ENCODE measurements at places on chromosomes 3 and 15.
A peak's percentile ranks its signal among the peaks of the same experiment; 100 is the strongest.

GRCh38 chr15:82305621-82306048 is 43.0 kb downstream of the SAXO2 start:
- no peak for DNase-seq

DNA sequence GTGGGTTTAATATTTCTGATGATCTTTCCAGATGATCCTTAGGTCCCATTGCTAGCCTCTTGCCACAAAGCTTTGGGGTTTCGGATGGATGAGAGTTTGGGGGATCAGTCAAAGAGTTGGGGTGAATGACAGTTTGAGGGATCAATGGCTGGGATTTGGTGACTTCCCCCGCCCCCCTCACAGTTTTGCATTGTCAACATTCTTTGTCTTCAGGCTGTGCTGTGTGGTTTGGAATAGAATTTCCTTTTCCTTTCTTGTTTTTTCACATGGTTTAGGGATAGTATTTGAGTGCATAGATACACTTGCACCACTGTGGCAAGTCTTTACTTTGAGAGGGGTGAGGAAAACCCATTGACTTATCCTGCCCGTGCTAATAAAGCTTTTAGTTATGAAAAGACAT is 14.3 kb downstream of the MEF2A start:
- DNase-seq, result no peak

DNA sequence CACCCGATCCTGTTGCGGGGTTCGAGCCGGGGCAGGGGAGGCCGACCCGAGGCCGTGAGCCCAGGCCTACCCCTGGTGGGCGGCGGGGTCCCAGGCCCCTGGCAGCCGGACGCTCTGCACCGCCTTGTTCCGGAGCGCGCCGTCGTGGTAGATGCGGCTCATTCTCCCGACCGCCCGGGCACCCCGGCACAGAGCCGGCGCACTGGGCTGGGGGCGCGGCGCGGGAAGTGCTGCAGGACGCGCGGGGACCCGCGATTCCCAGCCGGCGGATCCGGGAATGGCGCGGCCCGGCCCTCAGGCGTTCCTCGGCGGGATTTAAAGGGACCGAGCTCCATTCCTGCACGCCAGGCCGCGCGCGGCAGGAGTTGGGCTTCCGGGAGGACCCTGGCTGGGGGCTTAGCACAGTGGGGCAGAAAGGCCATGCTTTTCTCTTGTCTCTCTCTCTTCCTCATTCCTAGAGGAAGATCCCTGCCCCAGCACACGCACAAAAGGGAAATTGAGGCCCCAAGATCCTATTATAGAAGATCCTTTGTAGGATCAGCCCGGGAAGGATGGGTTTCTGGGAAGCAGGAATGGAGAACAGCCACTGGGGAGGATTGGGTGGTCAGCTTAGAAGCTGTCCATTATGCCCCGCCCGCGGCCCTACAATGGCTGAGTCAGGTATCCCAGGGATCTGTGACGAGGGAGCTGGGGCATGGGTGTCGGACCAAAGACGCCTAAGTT is at the start of gene ARPIN:
Gene ARPIN, minus strand, starts transcription at position 279 of the 723 bp plus-strand sequence. Its CDS starts 117 bp downstream, at position 162.
- no peak for DNase-seq

GRCh38 chr15:33083232-33084081 is 111.1 kb downstream of the FMN1 start:
- no peak for DNase-seq

DNA sequence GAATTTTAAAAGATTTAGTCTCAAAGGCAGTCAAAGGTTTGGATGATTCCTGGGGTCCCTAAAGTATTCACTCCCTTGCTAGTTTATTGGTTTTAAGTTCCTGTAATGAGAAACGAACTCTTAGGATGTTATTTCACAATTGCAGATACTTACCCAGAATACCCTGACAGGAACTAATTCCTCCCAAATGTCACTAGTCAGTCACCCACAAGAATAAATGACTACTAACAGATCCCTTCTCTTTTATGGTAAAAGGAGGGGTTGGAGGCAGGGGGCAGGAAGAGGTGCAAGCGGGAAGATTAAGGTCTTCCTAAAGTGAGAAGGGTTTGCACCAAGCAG is 174.2 kb upstream of the SLC2A2 start:
- DNase-seq, result no peak

GRCh38 chr15:40313531-40314398 is 6.0 kb upstream of the PLCB2 start:
- DNase-seq, result no peak

DNA sequence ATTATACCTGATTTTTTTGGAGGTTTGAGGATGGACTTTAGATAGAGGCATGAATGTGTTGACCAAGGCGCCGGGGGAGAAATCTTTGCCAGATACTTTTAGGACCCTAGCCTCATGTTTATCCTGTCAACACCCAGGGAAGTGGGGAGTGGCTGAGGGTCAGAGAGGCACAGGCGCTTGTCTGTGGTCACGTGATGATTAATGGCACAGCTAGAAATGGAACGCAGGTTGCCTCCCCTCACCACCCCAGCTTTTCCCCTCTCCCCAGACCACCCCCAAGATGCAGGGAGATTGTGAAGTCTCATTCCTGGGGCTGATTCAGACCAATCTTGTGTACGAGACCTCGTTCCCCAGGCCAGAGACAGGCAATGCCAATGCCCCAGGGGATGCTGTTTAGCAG is 218.4 kb upstream of the LINGO1 start:
- DNase-seq, result no peak

DNA sequence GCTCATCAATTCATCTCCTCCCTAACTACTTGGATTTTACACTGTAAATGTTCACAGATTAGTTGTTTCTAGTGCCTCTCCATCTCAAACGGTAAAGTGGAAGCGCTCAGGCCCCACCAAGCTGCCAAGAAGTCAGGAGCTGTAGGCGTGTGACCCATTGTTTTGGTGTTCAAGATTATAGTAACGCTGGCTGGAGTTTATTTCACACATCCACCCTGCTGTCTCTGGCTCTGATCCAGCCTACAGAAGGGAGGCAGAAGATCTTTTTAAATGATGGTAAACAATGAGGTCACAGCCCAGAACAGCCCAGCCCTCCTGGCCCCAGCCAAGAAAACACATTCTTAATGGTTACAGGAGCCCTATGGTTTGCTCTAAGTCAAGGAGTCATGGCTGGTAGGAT is 25.7 kb upstream of the GALNT15 start:
- no peak for DNase-seq

- no peak for DNase-seq
These were observed 138.2 kb upstream of the ZNF385D start for GRCh38 chr3:21889166-21889565.

DNA sequence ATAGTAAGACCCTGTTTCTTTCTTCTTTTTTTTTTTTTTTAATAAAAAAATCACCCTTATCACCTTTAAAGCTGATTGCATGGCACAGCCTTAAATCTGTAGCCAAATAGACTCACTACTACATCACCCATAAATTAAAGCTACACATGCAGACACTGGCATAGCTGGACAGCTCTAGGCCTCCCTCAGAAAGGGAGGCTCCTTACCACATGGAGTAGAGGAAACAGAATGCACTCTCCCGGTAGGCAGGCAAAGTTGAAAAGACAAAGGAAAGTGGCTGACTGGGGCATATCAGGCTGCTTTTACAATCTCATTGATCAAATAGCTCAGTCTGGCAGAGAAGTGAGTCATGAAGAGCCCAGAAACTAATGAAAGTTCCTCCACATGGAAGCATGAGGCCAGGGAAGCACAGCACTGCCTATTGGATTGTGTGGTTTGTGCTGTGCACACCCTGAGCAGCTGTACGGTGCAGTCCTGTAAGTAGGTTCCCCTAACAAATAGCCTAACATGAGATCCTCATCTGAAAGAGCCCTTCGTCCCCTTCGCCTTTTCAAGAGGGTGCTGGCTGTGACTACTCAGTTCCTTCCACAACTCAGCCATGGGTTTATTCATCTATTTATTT is 32.7 kb upstream of the FAM98B start:
- DNase-seq, result no peak

GRCh38 chr3:153397794-153398193 is 235.8 kb downstream of the RAP2B start:
- no peak for DNase-seq

GRCh38 chr15:80742081-80742480 is 37.1 kb upstream of the CEMIP start:
- DNase-seq, result no peak

DNA sequence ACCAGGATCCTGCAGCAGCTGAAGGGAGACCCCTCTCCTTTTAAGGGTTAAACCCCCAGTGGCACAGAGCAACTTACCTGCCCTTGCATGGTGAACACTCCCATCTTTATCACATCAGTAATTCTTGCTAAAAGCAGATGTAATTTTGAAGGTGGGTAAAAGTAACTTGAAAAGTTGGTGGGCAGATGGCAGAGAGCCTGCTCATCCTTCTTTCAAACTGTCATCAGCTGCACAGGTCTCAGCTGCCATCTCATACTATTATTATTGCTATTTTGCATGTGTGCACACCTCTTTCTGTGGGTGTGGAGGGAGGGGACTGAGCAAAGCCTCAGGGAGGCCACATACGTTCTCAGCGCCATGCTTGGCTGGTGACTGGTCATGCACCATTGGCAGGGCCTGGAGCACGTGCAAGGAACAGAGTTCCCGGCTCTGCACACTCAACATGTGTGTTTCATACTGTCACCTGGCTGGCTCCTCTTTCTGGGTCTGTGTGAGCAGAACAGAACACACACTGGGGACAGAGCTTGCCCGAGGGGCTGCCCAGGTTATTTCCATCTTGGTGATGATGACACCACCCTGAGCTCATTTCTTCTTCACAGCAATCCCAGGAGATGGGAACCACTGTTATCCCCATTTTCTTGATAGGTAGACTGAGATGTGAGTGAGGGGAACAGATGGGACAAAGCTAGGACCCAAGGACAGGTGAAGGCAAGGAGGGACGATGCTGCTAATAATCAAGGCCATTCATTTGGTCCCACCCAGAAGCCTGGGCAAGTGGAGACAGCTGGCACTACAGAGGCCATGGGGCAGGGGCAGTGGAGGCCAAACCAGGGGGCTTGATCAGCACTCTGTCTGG is 95.8 kb upstream of the KLF13 start:
- no peak for DNase-seq

- no peak for DNase-seq
These were observed 5.6 kb downstream of the TERC start for GRCh38 chr3:169759256-169759655.

- peak; percentile 7 for DNase-seq
These were observed 14.7 kb upstream of the SYNM start for GRCh38 chr15:99090011-99090699.

DNA sequence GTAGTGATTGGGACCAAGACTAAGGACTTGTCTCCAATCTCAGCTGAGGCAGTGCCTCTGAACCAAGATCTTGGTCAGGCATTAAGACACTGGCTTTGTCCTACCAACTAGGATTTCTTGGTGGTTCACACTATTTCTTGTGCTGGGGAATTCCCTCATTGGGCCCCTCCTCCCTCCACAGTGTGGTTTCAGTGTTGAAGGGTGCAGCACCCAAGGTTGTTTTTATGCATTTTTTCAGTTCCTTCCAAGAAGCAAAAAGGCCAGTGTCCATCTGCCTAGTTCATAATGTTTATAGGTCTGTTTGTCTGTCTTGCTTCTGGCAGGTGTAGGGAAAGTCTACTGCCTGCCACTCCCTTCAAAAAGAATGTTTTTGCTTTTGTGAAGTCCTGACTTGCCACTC is 10.6 kb upstream of the ITPKA start:
- peak; percentile 55 for DNase-seq

DNA sequence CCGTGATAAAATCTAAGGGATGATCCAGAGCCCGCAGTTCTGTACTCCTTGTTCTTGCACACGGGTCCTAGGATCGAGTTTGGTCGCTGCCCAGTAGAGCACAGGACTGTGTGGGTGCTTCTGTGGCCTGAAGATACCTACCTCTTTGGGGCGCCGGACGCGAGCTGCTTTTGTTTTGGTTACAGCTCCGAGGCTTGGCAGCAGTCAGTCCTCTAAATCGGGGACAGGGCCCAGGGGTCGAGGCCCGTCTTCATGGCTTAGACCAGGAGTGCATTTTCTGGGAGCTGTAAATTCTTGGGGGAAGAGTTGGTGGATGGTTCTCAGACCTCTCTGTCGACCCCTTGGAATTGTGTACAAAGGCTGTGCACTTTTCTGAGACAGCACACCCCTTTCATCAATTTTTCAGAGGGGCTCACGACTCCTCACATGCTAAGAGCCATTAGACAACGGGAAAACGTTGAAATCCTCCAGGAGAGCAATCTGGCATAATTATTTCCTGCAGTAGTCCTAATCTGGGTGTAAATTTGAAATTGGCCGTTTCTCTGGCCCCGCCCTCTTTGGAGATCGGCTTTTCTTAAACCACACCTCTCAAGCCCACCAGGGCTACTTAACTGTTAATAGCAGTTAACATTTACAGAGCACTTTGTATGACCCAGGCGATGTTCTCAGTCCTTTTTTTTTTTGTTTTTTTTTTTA is 928 bp downstream of the CEP97 start:
- peak; percentile 53 for DNase-seq

- no peak for DNase-seq
These were observed 54.0 kb downstream of the LHFPL4 start for GRCh38 chr3:9499455-9500107.

GRCh38 chr15:59053482-59053881 is 51.5 kb upstream of the CCNB2 start:
- DNase-seq, result no peak

- no peak for DNase-seq
These were observed 104.5 kb downstream of the RFTN1 start for GRCh38 chr3:16409032-16409431.

DNA sequence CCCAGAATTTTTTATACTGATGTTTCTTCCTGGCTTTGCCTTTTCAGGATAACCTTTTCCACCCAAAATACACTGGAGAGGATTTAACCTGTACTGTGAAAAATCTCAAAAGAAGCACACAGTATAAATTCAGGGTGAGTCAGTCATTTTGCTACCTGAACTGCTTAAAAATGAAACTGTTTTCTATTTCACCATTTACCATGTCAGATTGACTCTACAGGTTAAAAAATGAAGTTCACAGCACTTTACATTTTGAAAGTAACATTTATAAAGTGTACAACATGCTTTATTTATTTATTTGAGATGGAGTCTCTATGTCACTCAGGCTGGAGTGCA is 115.2 kb downstream of the GHSR start:
- no peak for DNase-seq

DNA sequence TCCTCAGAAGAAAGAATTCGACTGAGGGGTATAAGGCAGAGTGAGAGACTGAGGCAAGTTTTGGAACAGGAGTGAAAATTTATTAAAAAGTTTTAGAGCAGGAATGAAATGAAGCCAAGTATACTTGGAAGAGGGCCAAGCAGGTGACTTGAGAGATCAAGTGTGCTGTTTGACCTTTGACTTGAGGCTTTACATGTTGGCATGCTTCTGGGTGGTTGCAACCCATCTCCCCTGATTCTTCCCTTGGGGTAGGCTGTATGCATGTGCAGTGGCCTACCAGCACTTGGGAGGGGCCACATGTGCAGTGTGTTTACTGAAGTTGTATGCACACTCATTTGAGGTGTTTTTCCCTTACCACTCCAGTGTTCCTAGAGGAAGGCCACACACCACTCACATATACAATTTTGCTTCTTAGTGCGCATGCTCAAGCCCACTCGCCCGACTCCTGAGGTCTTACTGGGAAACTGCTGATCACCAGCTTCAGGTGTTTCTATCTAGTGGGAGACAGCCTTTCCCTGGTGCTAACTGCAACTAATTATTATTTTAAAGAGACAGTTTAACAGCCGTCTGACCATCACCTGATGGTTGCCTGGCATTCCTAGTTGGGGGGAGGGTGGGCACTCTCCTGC is 61.5 kb upstream of the CADPS start:
- DNase-seq, result no peak
